ENCODE measurements at places on chromosomes 16 and 17. TPM values are rescaled to one million over a fixed set of nuclear protein-coding genes. Genes with fewer than 3 reads are reported as not detected.

ZFP90 gene
- 11.3 TPM for total RNA-seq

EFNB3 gene
- 0.74 TPM for total RNA-seq

NACA2 gene
- total RNA-seq, result not detected

DNA sequence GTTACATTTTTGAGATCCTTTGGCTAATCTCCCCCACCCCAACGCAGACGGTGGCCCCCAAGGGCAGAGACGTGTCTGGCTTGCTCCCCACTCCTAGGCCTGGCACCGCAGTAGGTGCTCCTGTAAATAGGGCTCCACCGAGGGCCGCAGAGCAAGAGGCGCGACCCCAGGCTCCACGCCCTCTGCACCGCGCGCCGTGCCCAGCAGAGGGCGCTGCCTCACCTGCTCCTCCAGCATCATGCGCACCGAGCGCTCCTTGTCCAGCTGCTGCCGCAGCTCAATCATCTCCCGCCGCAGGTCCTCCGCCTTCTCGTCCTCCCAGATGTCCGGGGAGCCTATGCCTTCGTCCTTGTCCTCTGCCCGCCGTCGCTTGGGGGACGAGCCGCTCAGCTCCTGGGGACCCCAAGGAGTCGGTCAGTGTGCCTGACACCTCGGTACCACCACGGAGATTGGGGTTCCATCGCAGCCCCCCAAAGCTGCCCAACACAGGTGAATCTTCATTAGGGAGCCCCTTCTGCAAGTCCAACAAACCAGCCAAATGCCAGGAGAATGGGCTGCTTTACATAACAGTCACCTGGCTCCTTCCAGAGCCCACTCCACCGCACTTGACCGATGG lies 11.2 kb downstream of the TFAP4 start:
- no peak for DNase-seq

DNA sequence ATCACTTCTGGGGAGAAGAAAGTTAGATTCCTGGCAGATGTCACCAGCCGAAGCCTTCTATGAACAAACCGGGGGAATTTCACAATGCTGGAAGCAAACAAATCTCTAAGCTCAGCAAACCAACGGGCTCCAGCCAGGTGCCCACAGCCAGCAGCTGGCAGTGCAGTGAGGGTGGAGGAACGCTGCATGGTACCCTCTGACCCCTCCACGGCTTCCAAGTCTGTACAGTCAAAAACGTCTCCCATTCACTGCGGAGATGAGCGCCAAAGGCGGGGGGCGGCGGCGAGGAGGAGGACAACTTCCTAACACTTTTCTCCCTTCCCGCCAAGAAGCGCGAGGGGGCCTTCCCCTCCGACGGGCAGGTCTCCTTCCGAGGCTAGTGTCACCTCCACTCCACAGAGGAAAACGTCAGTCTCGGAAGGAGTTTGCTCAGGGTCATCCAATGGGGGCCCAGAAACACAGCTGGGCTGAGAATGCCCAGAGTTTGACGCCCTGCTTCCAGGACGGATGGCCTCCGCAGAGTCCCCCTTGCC lies 924 bp downstream of the ZNF598 start:
- peak; percentile 90 for DNase-seq

DNA sequence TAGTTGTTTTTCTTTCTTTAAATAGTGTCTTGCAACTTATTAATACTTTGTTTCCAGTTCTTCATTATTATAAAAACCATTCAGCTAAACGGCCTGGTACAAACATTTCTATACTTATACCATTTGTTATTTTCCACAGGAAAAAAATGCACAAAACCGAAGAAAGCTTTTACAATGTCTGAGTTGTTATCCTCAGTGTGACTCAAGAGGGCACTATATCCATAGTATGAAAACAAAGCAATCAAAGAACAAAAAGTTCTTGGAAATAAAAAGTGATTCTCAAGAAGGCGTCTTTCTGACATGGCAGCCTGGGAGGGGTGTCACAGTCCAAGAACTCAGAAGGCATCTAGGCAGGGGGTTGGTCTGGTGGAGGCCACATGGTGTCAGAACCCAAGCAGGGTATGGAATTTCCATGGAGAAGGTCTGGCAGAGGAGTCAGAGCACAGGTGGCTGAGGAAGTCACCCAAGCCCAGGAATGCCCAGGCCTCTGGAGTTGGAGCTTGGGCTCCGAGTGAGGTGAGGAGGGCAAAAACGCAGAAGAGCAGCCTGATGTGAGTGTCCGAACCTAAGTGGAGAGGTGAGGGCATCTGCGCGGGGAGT lies 70.9 kb upstream of the ATP2A3 start:
- no peak for DNase-seq
